Stimulated activated naive CD8-positive, alpha-beta T cell treated with anti-CD3 and anti-CD28 coated beads, Interleukin-15, amount 100 ng/mL, for 72 hours (primary cell): ENCODE measurements at places on chromosomes 4 and X.

DNA sequence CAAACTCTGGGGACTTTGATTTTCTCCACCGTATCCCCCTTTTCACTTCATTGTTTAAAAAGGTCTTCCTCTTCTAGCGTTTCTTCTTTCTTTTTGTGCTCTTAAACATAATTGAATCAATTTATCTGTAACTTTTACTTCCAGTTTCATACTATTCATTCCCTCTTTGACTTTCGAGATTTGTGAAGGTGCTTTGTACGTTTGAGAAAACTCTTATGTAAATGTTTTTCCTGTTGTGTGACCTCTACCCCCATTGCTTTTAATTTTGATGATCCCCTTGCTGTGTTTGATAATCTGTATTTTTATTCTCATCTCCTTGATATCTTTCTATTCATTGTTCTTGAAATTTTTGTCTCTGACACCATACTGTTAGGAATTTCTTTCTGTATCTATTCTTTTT, 4.8 kb downstream of the USP38 start:
- DNase-seq = no peak

DNA sequence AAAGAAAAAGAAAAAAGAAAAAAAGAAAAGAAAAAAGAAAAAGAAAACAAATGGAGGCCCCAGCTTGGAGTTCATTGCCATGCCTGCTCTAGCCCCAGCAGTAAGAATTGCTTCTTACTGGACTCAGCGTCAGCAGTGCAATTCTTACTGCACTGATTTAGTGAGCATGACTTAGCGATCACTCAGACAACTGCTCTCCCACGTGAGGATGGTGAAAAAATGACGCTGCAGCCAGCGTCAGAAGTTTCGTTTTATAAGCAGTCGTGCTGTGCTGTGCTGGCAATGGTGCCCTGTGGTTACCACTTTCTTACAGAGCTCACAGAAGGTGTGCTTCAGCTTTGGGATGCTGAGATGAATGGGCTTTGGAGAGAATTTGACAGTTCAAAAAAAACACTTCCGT, 68.3 kb upstream of the DDX3X start:
- DNase-seq = peak; percentile 70

- DNase-seq = no peak
Measured at GRCh38 chr4:152635851-152636250, 43.9 kb downstream of the TMEM154 start.

DNA sequence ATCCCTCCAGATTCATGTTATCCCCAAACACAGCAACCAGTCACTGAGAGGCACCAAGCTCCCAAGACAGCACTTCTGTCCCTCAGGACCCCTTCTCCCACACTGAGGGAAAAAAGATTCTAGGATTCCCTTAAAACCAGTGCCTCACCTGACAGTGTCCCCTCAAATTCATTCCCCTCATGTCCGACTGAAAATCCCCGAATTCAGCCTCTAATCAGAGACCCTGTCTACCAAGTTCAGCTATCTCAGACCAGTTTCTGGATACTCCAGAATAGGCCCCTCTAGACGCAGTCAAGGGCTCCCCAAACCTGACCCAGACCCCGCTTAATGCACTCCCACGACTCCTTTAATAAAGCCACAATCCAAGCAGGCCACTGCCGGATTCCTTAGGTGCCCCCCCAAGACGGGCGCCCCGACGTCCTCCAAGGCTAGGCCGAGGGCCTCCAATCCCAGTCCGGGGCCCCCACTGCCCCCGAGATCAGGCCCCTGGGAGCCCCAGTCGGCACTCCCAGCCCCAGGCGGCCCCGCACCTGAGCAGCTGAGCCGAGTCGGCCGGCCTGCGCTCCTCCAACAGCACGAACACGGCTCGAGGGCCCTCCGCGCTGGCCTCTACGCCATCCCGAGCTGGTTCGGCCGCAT, 457 bp downstream of the TFE3 start:
- DNase-seq = no peak

GRCh38 chrX:11446336-11446735, 153.1 kb downstream of the AMELX start:
- DNase-seq = no peak

- no peak for DNase-seq
Measured at GRCh38 chr4:22508376-22508775, 7.5 kb downstream of the ADGRA3 start.

- no peak for DNase-seq
Measured at GRCh38 chr4:97500423-97500822, 642.9 kb downstream of the STPG2 start.

- DNase-seq = no peak
Measured at GRCh38 chr4:90234916-90235547, 107.8 kb downstream of the CCSER1 start.

DNA sequence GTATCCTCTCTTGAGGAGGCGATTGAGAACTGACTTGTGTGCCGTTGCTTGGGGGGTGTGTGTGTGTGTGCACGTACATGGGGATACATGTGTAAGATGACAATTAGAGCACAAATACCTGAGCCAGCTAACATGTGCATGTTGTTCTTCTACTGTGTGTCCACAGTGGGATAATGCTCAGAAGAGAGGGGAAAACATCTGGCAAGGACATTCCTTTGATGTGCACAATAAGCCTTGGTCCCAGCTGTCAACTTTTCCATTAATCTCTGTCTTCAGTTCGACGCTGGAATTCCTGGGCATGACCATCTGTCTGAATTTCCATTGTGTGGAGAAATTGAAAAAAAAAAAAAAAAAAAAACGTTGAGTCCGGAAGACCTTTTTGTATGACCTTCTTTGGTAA, 592.0 kb upstream of the GALNTL6 start:
- DNase-seq = no peak

DNA sequence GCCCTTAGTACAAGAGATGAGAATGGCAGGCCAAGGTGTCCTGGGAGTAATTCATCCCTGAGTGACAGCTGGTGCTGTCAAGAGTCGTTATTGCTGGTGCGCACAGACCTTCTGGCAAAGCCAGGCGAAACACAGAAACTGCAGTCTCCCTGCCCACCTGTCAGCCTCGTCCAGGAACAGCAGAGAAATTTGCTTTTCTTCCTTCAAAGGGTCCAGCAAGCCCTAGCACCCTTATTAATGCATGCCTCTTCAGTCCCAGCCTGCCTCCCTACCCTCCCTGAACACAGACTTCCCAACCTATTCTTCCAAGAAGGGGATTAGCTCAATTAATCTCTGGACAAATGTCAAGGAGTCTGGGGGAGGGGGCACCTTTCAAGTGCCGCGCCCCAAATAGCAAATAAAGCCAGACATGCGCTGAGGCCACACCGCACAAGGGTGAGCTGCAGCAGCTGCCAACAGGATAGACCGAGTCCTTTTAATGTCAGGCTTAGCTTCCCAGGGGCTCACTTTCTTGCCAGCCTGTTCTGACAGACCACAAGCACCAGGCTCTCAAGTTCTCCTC, 250.7 kb upstream of the RASGEF1B start:
- no peak for DNase-seq

DNA sequence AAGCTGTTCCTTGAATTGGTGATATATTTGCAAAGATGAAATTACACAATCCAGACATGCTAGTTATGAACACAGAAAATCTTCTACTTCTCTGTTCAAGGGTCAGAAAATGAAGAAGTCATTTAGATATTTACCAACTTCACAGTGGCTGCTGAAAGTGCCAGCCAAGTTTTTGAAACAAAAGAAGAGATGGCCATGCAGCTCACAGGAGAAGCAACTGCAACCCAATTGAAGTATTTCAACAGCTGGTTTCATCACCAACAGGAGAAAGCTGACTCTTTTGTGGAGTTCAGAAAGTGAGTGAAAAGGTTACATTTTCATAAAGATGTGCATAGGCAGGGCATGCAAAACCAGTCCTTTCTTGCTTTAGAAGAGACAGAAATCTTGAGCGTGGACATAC, 70.1 kb upstream of the LSM6 start:
- no peak for DNase-seq

GRCh38 chr4:39308611-39309010, 57.6 kb downstream of the RFC1 start:
- DNase-seq = no peak

- no peak for DNase-seq
Measured at GRCh38 chr4:48300004-48300403, 30.4 kb upstream of the TEC start.

GRCh38 chr4:186161138-186161537, 30.2 kb upstream of the CYP4V2 start:
- DNase-seq = no peak

GRCh38 chr4:148812101-148812500, 369.9 kb upstream of the NR3C2 start:
- DNase-seq = no peak

GRCh38 chr4:88828842-88829571, 131.4 kb upstream of the NAP1L5 start:
- DNase-seq = no peak

GRCh38 chr4:104901438-104901837, 245.2 kb upstream of the TET2 start:
- no peak for DNase-seq

GRCh38 chrX:51878056-51878455, 15.4 kb upstream of the MAGED1 start:
- no peak for DNase-seq

GRCh38 chr4:98838531-98838930, 90.4 kb downstream of the EIF4E start:
- no peak for DNase-seq

- no peak for DNase-seq
Measured at GRCh38 chr4:174708381-174708780, 120.7 kb downstream of the GLRA3 start.

- no peak for DNase-seq
Measured at GRCh38 chr4:76851375-76851774, 46.6 kb downstream of the SOWAHB start.

- DNase-seq = no peak
Measured at GRCh38 chr4:85826060-85826678, 351.2 kb downstream of the ARHGAP24 start.

DNA sequence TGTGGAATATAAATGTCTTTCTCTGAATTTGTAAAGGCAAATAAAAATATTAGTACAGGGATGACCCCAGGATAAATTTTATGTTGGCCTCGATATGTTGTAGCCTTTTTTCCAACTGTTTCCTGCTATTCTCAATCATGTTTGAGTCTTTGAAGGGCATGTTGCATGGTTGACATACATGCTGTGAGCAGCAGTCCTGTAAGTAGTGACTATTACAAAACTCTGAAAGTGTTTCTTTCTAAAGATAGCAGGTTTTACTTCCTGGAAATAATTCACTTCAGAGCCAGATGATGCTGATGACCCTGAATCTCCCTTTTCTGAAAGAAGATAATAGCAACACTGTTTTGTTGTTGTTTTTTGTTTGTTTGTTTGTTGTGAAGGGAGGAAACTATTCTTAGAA, 393.0 kb upstream of the GNPDA2 start:
- no peak for DNase-seq

DNA sequence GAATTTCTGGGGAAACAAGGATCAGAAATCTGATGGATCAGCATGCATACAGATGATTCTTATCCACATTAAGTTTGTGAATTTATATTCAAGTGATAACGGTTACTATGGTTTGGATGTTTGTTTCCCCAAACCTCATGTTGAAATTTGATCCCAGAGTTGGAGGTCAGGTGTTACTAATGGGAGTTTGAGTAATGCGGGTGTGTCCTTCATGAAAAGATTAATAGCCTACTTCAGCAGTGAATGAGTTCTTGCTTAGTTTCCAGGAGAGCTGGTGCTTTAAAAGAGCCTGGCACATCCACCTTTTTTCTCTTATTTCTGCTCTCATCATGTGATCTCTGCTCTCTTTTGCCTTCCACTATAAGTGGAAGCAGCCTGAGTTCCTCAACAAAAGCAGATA, 712.4 kb downstream of the IL1RAPL1 start:
- DNase-seq = no peak

GRCh38 chrX:136823175-136823574, 42.4 kb upstream of the ARHGEF6 start:
- no peak for DNase-seq

DNA sequence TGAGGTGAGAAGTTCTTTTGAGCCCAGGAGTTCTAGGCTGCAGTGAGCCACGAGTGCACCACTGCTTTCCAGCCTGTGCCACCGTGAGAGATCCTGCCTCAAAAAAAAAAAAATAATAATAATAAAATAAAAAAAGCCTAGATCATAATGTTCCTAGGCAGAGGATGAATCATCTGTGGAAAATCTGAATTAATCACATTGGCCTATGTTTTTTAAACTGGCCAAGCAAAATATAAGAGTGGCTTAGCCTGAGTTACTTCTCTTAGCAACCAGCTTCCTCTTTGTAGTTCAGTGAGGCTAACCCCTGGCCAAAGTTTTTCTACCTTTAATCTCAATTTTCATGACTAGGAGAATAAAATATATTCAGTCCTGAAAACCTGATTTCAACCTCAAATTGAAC, 614.6 kb downstream of the PPP4R3C start:
- no peak for DNase-seq

- no peak for DNase-seq
Measured at GRCh38 chr4:102764901-102765300, 4.1 kb upstream of the MANBA start.

GRCh38 chr4:64538219-64538618, 129.0 kb upstream of the TECRL start:
- DNase-seq = no peak

DNA sequence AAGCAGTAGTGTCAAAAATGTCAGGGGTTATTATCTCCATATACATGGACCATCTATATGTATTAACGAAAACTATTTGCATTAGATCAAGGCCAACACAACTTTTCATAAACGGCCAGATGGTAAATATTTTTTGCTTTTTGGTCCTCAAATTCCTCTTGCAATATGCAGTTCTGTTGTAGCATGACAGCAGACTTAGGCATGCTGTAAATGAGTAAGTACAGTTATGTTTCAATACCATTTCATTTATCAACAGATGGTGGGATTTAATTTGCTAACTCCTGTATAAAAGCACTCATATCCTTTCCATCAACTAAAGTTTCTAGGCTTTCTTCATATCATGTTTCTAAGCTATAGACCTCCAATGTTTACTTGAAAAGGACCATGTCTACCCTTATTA, 208.1 kb downstream of the ANKRD50 start:
- DNase-seq = no peak

- DNase-seq = no peak
Measured at GRCh38 chrX:44422631-44423030, 79.2 kb upstream of the EFHC2 start.

- DNase-seq = no peak
Measured at GRCh38 chrX:74251006-74251930, 52.7 kb upstream of the ZCCHC13 start.

DNA sequence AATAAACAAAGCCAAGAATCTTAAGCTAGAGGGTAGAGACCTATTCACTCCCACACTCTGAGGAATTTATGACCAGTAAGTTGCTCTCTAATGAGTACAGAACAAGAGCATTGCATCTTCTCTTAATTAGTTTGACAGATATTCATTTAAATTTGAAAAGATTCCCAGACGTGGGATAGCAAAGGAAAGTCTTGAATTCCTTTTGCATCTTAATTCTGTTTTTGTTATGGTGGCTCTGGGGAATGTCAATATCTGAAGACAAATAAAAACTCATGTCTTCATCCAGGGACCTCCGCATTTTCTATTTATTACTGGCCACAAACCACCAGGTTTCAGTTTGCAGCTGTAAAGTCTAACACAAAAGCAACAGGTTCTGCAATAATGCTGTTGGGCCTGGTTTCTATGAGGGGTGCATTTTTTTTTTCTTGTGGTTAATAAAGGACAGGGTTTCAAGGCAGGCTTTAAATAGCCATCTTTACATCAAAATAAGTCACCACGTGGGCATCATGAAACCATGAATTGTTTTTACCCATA, 172.3 kb downstream of the SHROOM3 start:
- DNase-seq = no peak
